H1 (cell line): ENCODE measurements at places on chromosomes 2 and 18.

DNA sequence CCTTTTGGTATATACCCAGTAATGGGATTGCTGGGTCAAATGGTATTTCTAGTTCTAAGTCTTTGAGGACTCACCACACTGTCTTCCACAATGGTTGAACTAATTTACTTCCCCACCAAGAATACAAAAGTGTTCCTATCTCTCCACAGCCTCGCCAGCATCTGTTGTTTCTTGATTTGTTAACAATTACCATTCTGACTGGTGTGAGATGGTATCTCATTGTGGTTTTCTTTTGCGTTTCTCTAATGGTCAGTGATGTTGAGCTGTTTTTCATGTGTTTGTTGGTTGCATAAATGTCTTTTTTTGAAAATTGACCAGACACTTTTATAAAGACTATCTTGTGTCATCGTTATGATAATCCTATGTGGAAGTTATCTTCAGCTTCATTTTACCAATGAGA is 16.0 kb upstream of the ATP8B1 start:
- no peaks in the 10 kb centered on the region for H3K4me1 ChIP-seq
- no peak overlapping the region for H3K27ac ChIP-seq
- H3K27me3 ChIP-seq, result no peaks in the 10 kb centered on the region
- no peaks in the 10 kb centered on the region for H3K36me3 ChIP-seq
- DNase-seq, result no peak

- H3K27me3 ChIP-seq, result no peaks in the 10 kb centered on the region
- peak overlapping the region; percentile 63 for H3K4me3 ChIP-seq
- DNase-seq, result no peak
- H3K4me1 ChIP-seq, result peaks cover 11% of the 10 kb centered on the region
- H3K36me3 ChIP-seq, result no peaks in the 10 kb centered on the region
- peak overlapping the region; percentile 90 for H3K27ac ChIP-seq
Observed at GRCh38 chr2:58429014-58429875, 188.1 kb upstream of the FANCL start.

GRCh38 chr2:37586663-37587317 is 84.7 kb downstream of the CDC42EP3 start:
- DNase-seq, result no peak
- no peaks in the 10 kb centered on the region for H3K27me3 ChIP-seq
- no peaks in the 10 kb centered on the region for H3K36me3 ChIP-seq
- H3K4me3 ChIP-seq, result no peak overlapping the region
- peaks cover 19% of the 10 kb centered on the region for H3K4me1 ChIP-seq

GRCh38 chr2:26414311-26414710 is 12.6 kb downstream of the DRC1 start:
- H3K27me3 ChIP-seq, result no peaks in the 10 kb centered on the region
- DNase-seq, result no peak
- no peaks in the 10 kb centered on the region for H3K4me1 ChIP-seq
- H3K36me3 ChIP-seq, result no peaks in the 10 kb centered on the region
- no peak overlapping the region for H3K4me3 ChIP-seq

DNA sequence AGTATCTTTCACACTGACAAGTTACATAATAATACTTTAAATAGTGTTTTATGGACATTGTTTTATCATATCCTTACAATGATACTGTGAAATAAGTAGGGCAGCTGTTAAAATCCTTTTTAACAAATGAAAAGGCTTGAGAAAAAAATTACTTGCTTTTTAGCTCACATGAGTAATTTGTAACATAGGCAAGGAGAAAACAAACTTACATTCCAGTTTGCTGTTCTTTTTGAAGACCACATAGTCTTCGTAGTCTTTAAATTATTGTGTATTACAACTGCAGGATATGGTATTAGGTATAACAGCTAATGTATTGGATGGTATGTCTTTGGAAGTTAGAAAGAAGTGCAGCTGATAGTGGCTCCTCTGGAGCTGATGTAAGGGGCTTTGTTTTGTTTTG is 130.8 kb downstream of the COMMD1 start:
- no peak for DNase-seq
- H3K4me3 ChIP-seq, result no peak overlapping the region
- H3K4me1 ChIP-seq, result peaks cover 2% of the 10 kb centered on the region; the same call in 1 of the 2 replicates
- H3K36me3 ChIP-seq, result no peaks in the 10 kb centered on the region
- H3K27ac ChIP-seq, result no peak overlapping the region
- H3K27me3 ChIP-seq, result no peaks in the 10 kb centered on the region

- no peaks in the 10 kb centered on the region for H3K27me3 ChIP-seq
- no peaks in the 10 kb centered on the region; the same call in 1 of the 2 replicates for H3K4me1 ChIP-seq
- no peak for DNase-seq
- H3K4me3 ChIP-seq, result no peak overlapping the region
- H3K27ac ChIP-seq, result no peak overlapping the region
- no peaks in the 10 kb centered on the region for H3K36me3 ChIP-seq
Observed at GRCh38 chr2:180991361-180991760, 11.0 kb downstream of the UBE2E3 start.

GRCh38 chr2:30421604-30422443 is 25.2 kb upstream of the LCLAT1 start:
- H3K4me1 ChIP-seq, result peaks cover 5% of the 10 kb centered on the region; the same call in 1 of the 2 replicates
- H3K4me3 ChIP-seq, result no peak overlapping the region
- no peak overlapping the region for H3K27ac ChIP-seq
- no peaks in the 10 kb centered on the region for H3K27me3 ChIP-seq

DNA sequence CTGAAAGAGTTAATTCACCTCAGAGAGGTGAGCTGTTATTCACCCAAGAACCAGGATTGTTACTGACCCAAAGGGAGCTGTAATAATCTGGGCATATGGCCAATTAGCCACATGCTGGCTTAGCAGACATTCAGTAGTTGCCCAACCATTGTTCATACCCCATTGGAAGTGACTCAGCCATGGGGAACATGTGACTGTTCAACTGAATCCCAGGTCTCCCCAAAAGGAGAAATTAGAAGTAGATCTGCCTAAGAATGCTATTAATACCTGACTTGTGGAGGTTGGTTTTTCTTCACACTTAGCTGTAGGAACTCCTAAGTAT is 272.6 kb upstream of the UBE2E3 start:
- no peak overlapping the region for H3K4me3 ChIP-seq
- H3K36me3 ChIP-seq, result no peaks in the 10 kb centered on the region
- H3K27ac ChIP-seq, result no peak overlapping the region

- H3K4me3 ChIP-seq, result no peak overlapping the region
- DNase-seq, result no peak
- no peak overlapping the region for H3K27ac ChIP-seq
- H3K4me1 ChIP-seq, result no peaks in the 10 kb centered on the region
- H3K36me3 ChIP-seq, result no peaks in the 10 kb centered on the region
- no peaks in the 10 kb centered on the region for H3K27me3 ChIP-seq
Observed at GRCh38 chr2:232449964-232450363, 6.0 kb upstream of the ALPI start.

- no peak overlapping the region for H3K27ac ChIP-seq
- H3K36me3 ChIP-seq, result no peaks in the 10 kb centered on the region
- H3K27me3 ChIP-seq, result no peaks in the 10 kb centered on the region
- peaks cover 2% of the 10 kb centered on the region; the same call in 1 of the 2 replicates for H3K4me1 ChIP-seq
Observed at GRCh38 chr18:11037533-11038240, 111.7 kb downstream of the PIEZO2 start.

- H3K4me1 ChIP-seq, result no peaks in the 10 kb centered on the region
- no peak for DNase-seq
- no peaks in the 10 kb centered on the region for H3K27me3 ChIP-seq
- H3K27ac ChIP-seq, result no peak overlapping the region
- H3K4me3 ChIP-seq, result no peak overlapping the region
Observed at GRCh38 chr2:48548840-48549239, 18.9 kb downstream of the STON1 start.

- DNase-seq, result no peak
- H3K27ac ChIP-seq, result no peak overlapping the region
- peaks cover 16% of the 10 kb centered on the region for H3K4me1 ChIP-seq
- no peaks in the 10 kb centered on the region for H3K36me3 ChIP-seq
Observed at GRCh38 chr2:16330571-16330970, 335.1 kb downstream of the CYRIA start.
